ENCODE measurements at places on chromosomes 6 and 20. TPM values are rescaled to one million over a fixed set of nuclear protein-coding genes. Genes with fewer than 3 reads are reported as not detected.

DNA sequence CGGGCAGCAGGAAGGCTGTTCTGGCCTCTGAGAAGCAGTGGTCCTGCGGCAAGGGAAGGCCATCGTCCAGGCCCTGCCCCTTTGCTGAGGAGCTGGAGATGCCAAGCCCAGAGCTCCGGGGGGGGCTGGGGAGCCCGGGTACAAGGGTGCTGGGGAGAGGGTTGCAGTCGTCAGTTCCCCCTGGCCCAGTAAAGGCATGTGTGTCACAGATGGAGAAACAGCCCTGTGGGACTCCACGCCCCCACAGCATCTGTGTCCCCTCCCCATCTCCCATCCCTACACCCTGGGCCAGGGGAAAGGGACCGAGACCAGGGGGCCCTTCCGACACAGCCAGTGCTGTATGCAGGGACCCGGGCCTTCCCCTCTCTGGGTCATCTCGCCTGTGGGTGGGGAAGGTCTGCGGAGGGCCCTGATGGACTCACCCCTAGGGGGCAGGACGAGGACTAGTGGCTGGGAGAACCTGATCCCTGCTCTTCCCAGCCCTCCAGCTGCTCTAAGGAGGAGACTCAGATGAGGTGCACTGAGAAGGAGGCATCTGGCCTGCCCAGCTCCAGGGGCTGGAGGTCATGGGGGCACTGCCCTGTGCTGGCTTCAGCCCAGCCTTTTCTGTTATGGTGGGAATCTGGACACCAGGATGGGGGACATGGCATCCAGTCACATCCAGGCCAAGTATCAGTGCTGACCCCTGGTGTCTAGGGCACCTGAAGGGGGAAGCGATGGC lies 609 bp downstream of the MYL9 start:
- peak; percentile 33 for DNase-seq
- H3K4me3 ChIP-seq: peak overlapping the region; percentile 78
- peak overlapping the region; percentile 87 for H3K27ac ChIP-seq
- no peaks in the 10 kb centered on the region for H3K27me3 ChIP-seq
- H3K36me3 ChIP-seq: peaks cover 2% of the 10 kb centered on the region
- H3K4me1 ChIP-seq: peaks cover 24% of the 10 kb centered on the region

GRCh38 chr6:33828452-33828763 lies 24.6 kb upstream of the MLN start:
- no peak overlapping the region for H3K4me3 ChIP-seq
- no peaks in the 10 kb centered on the region for H3K36me3 ChIP-seq
- H3K27ac ChIP-seq: no peak overlapping the region
- DNase-seq: no peak
- no peaks in the 10 kb centered on the region for H3K4me1 ChIP-seq

- DNase-seq: no peak
- H3K27me3 ChIP-seq: no peaks in the 10 kb centered on the region
- peaks cover 20% of the 10 kb centered on the region for H3K4me1 ChIP-seq
- H3K4me3 ChIP-seq: no peak overlapping the region
These were observed 2.5 kb downstream of the MEA1 start for GRCh38 chr6:43011207-43011606.

DNA sequence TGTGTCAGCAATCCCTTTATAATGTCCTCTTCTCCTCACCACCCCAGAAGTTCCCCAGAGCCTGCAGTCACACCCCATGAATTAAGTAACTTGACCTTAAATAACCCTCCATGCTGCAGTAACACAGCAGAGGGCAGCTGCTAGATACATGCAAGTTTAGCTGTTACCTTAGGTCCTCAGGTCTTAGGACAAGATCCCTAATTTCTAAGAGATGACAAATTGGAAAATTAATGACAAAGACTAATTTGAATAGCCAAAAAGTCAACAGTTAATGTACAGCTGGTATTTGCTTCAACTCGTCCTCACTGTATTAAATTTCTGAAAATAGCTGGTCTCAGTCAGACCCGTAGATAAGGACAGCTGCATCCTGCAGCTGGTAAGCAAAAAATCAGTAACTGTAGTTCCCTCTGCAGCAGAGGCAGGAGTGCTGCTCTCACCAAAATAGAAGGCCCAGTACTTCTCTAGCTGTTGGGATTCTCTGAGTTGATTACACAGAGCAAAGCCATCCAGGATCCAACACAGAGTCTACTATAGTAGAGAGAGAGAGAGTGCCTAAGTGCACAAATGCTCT lies 62.4 kb downstream of the TNFRSF21 start:
- H3K4me3 ChIP-seq: no peak overlapping the region
- no peaks in the 10 kb centered on the region for H3K27me3 ChIP-seq
- H3K4me1 ChIP-seq: peaks cover 28% of the 10 kb centered on the region
- H3K27ac ChIP-seq: no peak overlapping the region

- no peak overlapping the region for H3K4me3 ChIP-seq
- no peak overlapping the region for H3K27ac ChIP-seq
- no peak for DNase-seq
- no peaks in the 10 kb centered on the region for H3K27me3 ChIP-seq
These were observed 6.7 kb downstream of the TEAD3 start for GRCh38 chr6:35489995-35490791.

GRCh38 chr6:152170313-152170701 lies 362.8 kb downstream of the ESR1 start:
- DNase-seq: no peak
- H3K27me3 ChIP-seq: no peaks in the 10 kb centered on the region
- H3K36me3 ChIP-seq: no peaks in the 10 kb centered on the region
- H3K4me3 ChIP-seq: no peak overlapping the region

- H3K27me3 ChIP-seq: no peaks in the 10 kb centered on the region
- H3K36me3 ChIP-seq: no peaks in the 10 kb centered on the region
- H3K4me3 ChIP-seq: no peak overlapping the region
- H3K4me1 ChIP-seq: peaks cover 3% of the 10 kb centered on the region
- H3K27ac ChIP-seq: no peak overlapping the region
These were observed 41.6 kb upstream of the IYD start for GRCh38 chr6:150327117-150327774.

GRCh38 chr6:88839280-88839679 lies 124.1 kb downstream of the RNGTT start:
- no peaks in the 10 kb centered on the region for H3K36me3 ChIP-seq
- no peak for DNase-seq
- no peaks in the 10 kb centered on the region for H3K4me1 ChIP-seq
- no peak overlapping the region for H3K27ac ChIP-seq
- H3K4me3 ChIP-seq: no peak overlapping the region

- no peaks in the 10 kb centered on the region for H3K36me3 ChIP-seq
- no peak overlapping the region for H3K4me3 ChIP-seq
These were observed 490.9 kb upstream of the NRSN1 start for GRCh38 chr6:23635150-23635549.

GRCh38 chr6:71967436-71967835 lies 81.1 kb downstream of the RIMS1 start:
- DNase-seq: no peak
- H3K4me3 ChIP-seq: no peak overlapping the region
- no peaks in the 10 kb centered on the region for H3K36me3 ChIP-seq
- H3K4me1 ChIP-seq: no peaks in the 10 kb centered on the region

DNA sequence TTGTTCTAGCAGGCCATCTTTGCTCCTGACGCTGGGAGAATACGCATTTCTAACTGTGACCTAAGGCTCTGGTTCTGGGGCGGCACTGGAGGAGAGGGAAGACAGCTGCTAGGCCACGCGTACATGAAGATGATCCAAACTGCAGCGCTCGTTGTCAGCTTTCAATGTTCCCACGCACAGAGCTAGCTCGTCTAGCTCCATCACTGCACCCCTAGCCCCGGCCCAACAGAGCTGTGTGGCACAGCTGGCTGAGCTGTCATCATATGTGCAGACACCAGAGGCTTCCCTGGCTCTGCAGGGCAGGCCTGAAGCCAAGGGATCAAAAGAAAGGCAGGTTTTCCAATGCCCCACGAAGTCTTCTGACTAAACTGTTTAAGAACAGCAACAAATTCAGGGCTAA lies 124.7 kb downstream of the IRF4 start:
- H3K27me3 ChIP-seq: no peaks in the 10 kb centered on the region
- H3K36me3 ChIP-seq: no peaks in the 10 kb centered on the region
- H3K4me1 ChIP-seq: no peaks in the 10 kb centered on the region
- no peak overlapping the region for H3K27ac ChIP-seq

GRCh38 chr20:46816097-46816496 lies 78.5 kb upstream of the EYA2 start:
- H3K27me3 ChIP-seq: peaks cover 38% of the 10 kb centered on the region
- H3K27ac ChIP-seq: no peak overlapping the region
- H3K36me3 ChIP-seq: no peaks in the 10 kb centered on the region
- no peak overlapping the region for H3K4me3 ChIP-seq

DNA sequence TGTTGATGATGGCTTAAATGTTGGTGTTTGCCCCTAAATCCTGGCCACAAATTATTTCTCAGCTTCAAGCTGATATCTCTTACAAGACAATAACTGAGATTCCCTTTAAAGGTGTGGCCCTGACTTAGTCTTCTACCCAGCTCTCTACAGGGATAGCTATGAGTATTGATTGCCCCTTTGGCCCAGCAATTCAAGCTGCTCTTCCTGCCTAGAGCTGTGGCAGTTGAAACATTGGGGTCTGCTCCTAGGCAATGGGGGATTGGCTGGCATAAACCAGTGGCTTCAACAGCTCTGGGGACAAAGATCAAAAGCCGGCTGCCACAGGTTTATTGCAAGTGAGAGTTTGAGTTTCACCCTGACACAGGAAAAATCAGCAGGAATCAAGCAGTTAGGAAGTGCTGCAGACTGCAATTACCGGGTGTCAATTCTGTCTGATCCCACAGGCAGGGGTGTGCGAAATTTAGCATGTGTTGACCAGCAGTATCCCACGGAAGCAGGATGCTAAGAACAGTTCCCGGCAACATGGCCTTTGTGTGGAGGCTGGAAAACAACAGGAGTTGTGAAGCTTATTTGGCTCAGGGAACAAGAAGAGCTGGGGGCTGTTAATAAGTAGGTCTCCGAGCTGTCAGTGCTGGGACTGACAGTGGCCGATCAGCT lies 66.2 kb upstream of the IYD start:
- no peaks in the 10 kb centered on the region for H3K36me3 ChIP-seq
- H3K27me3 ChIP-seq: no peaks in the 10 kb centered on the region
- H3K27ac ChIP-seq: no peak overlapping the region
- peak; percentile 56 for DNase-seq
- peaks cover 9% of the 10 kb centered on the region for H3K4me1 ChIP-seq

DNA sequence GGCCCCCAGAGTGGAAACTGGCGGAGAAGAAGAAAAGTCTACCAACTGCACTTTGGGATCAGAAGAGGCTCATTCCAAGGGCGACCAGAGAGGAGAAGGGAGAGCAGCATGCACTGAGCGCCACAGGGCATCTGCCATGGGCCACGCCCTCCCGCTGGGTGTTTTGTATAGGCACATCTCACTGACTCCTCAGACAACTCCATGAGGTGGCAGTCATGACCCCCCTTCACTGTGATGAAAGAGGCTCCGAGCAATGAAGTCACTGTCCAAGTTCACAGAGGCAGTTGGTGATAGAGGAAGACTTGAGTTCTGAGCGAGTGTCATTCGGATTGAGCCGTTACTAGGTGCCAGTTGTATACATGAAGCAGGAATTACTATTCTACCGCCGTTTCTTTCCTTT lies 15.4 kb downstream of the BPIFB1 start:
- H3K4me1 ChIP-seq: peaks cover 2% of the 10 kb centered on the region
- no peak overlapping the region for H3K4me3 ChIP-seq
- H3K36me3 ChIP-seq: no peaks in the 10 kb centered on the region
- no peak overlapping the region for H3K27ac ChIP-seq

GRCh38 chr6:44657206-44657819 lies 269.8 kb downstream of the CDC5L start:
- no peak overlapping the region for H3K27ac ChIP-seq
- H3K4me1 ChIP-seq: peaks cover 8% of the 10 kb centered on the region
- no peak for DNase-seq
- no peak overlapping the region for H3K4me3 ChIP-seq

GRCh38 chr6:155717374-155717773 lies 261.7 kb upstream of the NOX3 start:
- H3K4me3 ChIP-seq: no peak overlapping the region
- no peak overlapping the region for H3K27ac ChIP-seq

DNA sequence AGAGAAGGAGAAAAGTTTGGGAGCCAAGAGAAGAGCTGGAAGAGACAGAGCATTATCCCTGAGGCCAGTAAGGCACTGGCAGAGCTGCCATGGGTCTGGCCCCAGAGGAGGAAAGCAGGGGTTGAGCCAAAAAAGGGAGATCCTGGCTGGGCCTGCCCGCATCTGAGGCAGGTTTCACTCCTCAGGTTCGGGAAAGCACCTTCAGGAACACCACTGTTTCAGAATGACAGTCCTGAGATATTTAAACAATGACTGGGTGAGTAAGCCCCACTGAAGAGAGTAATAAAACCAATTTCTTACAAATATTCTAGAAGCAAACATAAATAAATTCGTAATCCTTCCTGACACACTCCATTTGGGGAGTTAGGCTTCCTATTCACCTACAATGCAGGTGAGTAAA lies 152.2 kb downstream of the BACH2 start:
- DNase-seq: no peak
- H3K4me3 ChIP-seq: no peak overlapping the region
- H3K27ac ChIP-seq: no peak overlapping the region
- H3K27me3 ChIP-seq: no peaks in the 10 kb centered on the region
- no peaks in the 10 kb centered on the region for H3K4me1 ChIP-seq

DNA sequence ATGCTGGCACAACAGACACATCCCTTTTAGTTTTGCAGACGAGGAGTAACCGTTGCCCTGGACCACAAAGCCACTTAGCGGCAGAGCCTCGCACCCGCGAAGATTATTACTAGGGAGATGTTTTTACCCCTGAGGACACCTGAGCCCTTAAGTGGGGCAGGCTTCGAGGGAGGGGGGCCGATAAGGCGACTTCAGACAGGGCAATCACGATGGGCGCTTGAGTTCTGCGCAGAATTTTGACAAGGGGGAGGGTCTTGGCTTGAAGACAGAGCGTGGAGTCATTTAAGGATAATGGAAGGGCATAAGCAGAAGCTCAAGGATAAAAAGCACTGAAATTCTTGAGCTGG lies 650 bp upstream of the TTK start:
- peak overlapping the region; percentile 81 for H3K4me3 ChIP-seq
- no peaks in the 10 kb centered on the region for H3K27me3 ChIP-seq
- H3K27ac ChIP-seq: peak overlapping the region; percentile 67
- peaks cover 15% of the 10 kb centered on the region for H3K4me1 ChIP-seq

- H3K4me1 ChIP-seq: no peaks in the 10 kb centered on the region
- H3K4me3 ChIP-seq: no peak overlapping the region
- no peak overlapping the region for H3K27ac ChIP-seq
- no peaks in the 10 kb centered on the region for H3K36me3 ChIP-seq
These were observed 107.9 kb downstream of the EPM2A start for GRCh38 chr6:145627451-145627850.

DNA sequence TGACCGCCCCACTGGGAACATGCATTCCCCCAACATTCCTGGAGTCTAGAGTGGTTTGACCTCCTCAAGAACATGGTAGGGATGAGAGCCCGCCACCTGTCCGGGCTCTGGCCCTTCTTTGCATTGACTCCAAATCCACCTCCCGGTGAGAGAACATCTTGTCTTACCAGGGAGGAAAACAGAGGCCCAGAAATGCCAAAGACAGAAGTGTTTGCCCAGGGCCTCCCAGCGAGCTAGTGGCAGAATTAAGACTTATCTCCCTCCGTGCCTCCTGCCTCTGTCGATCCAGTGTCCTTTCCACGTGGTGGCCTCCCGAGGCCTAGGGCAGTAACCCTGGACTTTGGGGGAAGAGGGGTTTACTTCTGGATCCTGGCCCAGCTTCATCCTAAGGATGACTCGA lies 134.8 kb downstream of the JPH2 start:
- H3K36me3 ChIP-seq: no peaks in the 10 kb centered on the region
- DNase-seq: no peak
- no peak overlapping the region for H3K27ac ChIP-seq
- H3K4me3 ChIP-seq: no peak overlapping the region
- H3K27me3 ChIP-seq: no peaks in the 10 kb centered on the region
- H3K4me1 ChIP-seq: no peaks in the 10 kb centered on the region

Gene GHRH
- total RNA-seq: not detected

Gene KCNK16
- total RNA-seq: not detected

Gene HLA-DQA2
- total RNA-seq: not detected

Gene CAGE1
- total RNA-seq: 0.20 TPM

Gene LSM14B
- total RNA-seq: 51.3 TPM

Gene LY6G6C
- total RNA-seq: 0.54 TPM

Gene EPHA7
- total RNA-seq: not detected

Gene KIAA0408
- 0.25 TPM for total RNA-seq

Gene MCCD1
- total RNA-seq: not detected

Gene C20orf173
- not detected for total RNA-seq
